ENCODE measurements at places on chromosomes 3 and 15. TPM values are rescaled to one million over a fixed set of nuclear protein-coding genes. Genes with fewer than 3 reads are reported as not detected.

DNASE1L3 gene
- total RNA-seq: not detected

EEFSEC gene
- 16.1 TPM for total RNA-seq

FBXL22 gene
- 0.49 TPM for total RNA-seq

SMC4 gene
- total RNA-seq: 123 TPM
